ENCODE measurements at places on chromosomes 1 and 21.

- DNase-seq = no peak
Measured at GRCh38 chr1:213107613-213108012, 56.6 kb downstream of the RPS6KC1 start.

- DNase-seq = no peak
Measured at GRCh38 chr1:2594001-2594640, 7.5 kb downstream of the PRXL2B start.

DNA sequence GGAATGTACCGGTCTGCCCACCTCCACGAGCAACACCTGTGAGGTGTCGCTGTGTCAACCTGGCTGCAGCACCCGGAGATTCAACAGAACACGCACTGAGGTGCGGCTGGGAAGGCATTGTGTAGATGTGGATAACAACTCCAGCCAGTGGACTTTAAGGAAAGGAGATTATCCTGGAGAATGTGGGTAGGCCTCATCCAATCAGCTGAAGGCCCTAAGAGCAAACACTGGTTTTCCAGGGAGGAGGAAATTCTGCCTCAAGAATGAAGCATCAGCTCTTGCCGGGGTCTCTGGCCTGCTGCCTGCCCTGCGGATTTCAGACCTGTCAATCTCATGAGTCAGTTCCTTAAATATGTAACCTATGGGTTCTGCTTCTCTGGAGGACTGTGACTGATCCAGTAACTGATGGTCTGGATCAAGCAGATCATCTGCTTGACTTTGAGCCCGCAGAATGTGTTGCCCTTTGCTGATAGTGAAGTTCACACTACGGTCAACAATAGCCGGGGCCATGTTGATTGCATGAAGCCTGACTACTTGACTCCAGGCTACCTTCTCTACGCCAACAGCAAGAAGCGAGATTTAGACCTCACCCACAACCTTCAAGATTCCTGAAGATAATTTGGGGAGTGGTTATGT lies 15.9 kb upstream of the PRDM15 start:
- no peak for DNase-seq

DNA sequence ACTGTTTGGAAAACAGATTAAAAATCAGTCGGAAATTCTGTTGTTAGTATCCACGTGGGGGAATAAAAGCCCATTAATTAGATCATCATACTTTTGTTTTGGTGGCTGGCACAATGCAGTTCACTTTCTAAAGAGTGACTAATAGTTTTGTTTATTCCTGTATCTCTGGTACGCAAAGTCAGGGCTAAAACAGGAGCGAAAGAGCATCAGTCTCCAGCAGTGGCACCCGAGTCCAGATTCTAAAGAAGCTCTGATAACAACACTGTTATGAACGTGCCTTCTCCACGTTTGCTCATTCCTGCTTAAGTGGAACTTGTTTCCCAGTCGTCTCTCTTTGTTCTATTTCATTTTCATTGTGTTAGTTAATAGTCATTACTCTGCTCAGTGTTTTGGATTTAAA lies 69.6 kb downstream of the HSPA13 start:
- DNase-seq = no peak

DNA sequence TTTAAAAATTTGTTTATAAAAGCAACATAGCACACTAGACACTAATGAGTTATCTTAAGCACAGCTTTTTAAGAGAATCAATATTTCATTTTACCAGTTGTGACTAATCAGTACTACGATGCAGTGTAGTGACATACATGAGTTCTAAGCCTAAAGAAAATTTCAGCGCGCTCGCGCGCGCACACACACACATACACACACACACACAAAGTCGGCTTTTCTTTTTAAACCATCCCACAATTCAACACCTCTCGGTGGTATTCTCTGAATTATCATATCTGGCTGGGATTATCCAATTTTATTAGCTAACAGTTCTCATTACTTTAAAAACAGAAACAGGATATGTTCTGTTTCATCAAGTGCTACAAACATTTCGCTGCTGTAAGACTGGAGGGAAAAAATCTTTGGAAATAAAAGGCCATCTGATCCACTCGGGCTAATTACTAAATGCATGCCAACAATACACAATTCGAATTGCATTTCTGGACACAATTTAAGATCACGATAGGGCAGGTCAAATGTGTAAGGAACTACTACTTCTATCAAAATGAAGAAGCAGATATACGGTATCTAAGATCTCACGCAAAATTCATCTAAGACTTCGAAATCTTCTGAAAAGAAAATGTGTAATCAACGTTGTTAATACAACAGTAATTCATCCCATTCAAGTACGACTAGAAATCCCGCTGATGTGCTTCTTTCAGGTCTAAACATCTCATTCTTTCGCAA lies 1.2 kb downstream of the TUT4 start:
- DNase-seq = no peak

GRCh38 chr1:5480906-5481305 lies 511.3 kb downstream of the NPHP4 start:
- DNase-seq = no peak

- DNase-seq = no peak
Measured at GRCh38 chr1:39721664-39722063, 17.0 kb upstream of the PPIE start.

DNA sequence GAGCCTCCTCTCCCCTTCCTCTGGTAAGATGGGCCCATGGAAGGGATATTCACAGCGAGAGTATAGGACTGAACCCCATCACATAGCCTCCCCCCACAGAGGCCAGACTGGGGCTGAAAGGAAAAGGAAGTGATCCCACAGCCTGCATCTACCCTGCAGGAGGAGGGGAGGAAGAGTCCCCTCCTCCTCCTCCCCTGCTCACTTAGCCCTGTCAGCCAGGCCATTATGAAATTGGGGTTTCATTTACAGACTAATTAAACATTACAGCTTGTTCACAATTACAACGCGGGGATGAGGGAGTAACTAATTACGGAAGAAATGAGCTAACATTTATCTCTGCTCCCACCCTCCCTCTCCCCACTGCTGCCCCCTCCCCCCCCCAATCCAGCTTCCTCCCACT lies 25.4 kb downstream of the DMAP1 start:
- DNase-seq = no peak

DNA sequence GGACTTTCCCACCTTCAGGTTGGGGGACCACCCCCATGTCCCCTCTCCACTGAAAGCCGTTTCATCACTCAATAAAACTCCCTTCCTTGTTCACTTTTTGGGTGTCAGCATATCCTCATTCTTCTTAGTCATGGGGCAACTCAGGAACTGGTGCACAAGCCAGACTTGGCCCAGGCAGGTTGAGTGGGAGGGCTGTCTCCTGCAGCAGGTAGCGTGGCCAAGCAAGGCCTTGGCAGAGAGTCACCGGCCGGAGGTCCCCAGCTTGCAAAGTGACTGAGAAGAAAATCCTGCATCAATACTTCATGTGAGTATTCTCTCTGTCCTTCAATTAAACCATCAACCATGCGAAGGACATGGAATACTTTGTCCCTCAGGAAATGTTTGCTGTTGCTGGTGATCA lies 148.9 kb downstream of the RHOU start:
- no peak for DNase-seq

DNA sequence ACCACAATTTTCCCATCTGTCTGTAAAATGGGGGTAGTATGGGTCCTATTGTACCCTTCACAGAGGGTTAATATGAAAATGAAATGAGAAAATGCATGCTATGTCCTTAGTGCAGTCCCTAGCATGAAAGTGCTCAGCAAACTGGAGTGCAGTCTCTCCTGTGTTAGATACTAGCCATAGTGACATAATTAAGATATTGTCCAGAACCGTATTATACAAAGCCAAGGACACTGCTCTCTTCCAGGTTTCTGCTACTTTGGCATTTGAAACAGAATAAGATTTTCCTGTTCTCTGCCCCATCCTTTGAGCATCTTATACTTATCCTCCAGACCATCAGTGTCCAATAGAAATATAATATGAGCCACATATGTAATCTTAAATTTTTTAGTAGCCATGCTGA lies 213.4 kb downstream of the FGGY start:
- no peak for DNase-seq

DNA sequence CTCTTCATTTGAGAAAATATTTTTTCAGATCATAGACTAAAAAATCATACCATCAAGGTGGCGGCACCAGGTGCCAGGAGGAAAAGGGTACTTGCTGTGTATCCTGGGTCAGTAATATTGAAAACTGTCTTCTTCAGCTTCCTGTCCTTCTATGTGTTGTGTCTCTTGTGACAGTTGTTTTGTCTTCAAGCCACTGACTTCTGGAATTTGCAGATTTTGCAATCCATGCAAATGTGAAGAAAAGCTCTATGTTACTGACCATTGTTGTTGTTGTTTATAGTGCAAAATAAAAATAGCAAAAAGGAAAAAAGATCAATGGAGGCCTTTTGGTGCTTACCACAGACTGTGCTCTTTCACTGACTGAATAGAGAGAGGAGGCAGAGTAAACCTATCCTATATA lies 83.2 kb upstream of the RHOU start:
- no peak for DNase-seq

DNA sequence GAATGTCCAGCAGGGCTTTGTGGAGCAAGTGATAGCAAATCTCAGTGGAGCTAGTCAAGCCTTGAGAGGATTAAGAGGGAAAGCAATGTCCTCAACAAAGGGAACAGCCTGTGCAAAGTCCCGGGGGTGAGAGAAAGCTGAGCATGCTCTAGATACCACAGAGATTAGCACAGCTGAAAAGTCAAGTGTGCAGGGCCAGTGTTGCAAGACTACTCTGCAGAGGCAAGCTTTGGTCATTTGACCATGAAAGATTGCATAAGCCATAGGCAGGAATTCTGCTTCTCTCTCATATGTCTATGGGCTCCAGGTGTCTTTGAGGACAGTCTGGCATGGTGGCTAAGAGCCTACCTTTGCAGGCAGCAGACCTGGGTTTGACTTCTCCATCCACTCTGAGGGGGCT lies 181.0 kb upstream of the JUN start:
- DNase-seq = no peak

DNA sequence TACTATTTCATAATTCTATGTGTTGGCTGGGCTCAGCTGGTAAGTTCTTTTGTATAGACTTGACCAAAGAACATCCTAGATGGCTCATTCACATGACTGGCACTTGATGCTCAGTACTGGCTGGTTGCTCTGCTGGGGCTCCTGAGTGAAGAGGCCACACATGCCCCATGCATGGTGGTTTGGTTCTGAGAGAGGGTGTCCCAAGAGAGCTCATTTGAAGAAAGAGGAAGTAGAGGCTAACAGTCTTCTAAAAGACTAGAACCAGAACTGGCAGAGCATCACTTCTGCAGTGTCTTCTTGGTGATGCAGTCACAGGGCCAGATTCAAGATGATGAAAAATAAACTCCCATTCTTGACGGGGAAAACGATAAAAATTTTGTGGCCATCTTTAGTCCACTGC lies 5.2 kb upstream of the BACH1 start:
- no peak for DNase-seq

- no peak for DNase-seq
Measured at GRCh38 chr21:36965720-36966065, 776 bp downstream of the HLCS start.

- DNase-seq = no peak
Measured at GRCh38 chr1:160354388-160354985, 11.3 kb downstream of the NCSTN start.

DNA sequence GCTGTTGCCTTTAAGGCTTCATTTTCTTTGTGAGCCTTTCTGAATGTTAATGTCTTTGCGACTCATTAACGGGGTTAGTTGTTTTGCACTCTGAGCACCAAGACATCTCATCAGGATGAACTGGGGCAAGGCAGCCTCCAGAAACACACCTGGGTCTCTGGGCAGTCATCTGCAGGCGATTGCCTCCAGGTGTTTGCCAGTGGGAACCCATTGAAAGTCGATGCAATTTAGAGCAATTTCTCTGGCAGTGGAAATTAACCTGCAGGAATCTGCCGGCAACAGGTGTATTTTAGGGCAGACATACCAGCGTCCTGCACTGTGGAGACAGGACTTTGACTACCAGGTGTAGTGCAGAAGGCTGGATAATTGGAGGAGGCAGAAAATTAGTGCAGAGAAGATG lies 661.0 kb upstream of the PTBP2 start:
- no peak for DNase-seq

DNA sequence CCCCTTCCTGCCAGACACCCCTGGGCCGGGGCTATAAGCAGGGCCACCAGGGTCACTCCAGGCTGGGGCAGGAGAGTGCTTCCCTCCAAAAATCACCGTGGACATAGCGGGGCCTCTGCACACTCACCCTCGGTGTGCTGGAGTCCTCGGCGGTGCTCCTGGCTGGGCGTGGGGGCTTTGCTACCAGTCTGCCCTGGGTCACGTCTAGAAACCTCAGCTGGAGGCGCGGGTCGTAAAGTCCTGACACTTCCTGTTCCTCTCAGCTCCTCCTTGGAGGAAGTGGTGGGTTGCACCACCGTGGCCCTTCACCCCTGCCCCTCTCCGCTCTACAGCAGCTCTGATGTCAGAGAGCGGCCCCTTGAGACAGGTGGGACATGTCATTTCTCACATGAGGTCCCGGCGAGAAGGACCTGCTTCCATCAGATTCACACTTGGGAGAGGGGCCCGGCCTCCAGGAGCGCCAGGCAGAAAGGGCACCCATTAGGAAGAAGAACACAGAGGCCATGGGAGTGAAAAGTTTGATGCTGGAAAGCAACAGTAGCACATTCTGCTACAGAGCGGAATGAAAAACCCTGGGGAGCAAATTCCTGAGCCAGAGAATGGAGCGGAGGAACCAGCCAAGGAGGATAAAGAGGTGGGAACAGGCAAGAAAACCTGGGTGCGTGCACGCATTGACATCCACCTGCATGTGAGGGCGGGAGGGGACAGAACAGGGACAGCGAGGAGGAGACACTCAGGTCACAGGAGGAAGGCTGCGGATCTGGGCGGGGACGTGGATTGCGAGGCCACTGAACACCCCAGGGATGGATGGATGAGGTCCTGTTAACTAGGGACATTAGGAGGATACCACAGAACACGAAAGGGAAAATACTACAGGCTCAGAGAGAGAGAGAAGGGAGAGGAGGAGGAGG lies at the start of gene ITGB2:
ITGB2 (minus strand) TSS at position 206 of the 911 bp plus-strand sequence. CDS start 10,117 bp downstream, outside the sequence.
- DNase-seq = no peak

- no peak for DNase-seq
Measured at GRCh38 chr1:45669859-45670655, 16.3 kb downstream of the GPBP1L1 start.

DNA sequence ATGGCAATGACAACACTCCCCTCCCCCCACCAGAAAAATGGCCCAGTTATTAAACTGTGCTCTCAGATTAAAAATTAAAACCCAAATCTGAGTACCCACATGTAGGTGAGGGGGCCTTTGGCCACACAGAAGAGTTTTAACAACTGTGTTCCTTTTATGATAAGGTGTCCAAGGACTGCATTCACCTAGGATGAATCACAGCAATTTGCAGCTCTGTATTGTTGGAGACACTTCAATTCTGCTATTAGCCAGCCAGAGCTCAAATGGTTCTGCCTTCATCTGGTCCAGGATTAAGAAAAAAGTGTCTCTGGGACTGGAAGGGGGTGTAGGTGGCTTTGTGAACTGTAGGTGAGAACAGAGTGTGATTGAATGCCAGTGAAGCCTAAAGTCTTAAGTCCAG lies 43.3 kb upstream of the DIRAS3 start:
- no peak for DNase-seq

DNA sequence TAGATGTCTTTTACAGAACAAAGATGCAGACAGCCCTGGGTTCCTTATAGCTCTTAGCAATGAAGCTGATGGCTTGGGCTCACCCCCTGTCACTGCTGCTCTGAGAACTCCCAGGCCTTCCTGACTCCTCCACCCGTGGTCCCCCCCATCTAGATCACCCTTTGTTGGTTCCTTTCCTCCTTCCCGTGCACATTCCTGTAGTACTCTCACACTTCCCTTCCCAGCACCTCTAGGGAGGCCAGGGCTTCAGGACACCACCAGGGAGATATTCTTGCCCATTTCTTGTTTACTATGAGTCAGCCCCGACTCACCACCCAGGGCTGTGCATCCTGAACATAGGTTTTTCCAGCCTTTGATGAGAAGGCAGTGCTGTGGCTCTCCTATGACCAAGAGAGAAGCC lies 14.4 kb upstream of the NOS1AP start:
- no peak for DNase-seq

All from hypothalamus (tissue), 51 donors.